ENCODE measurements at places on chromosomes 2 and 18. TPM values are rescaled to one million over a fixed set of nuclear protein-coding genes. Genes with fewer than 3 reads are reported as not detected.

Gene BMPR2
- total RNA-seq, result 18.3 TPM

Gene RTKN
- 13.5 TPM for total RNA-seq

Gene CERKL
- total RNA-seq, result under 0.01 TPM

Gene UGT1A4
- total RNA-seq, result not detected

Gene LIMS4
- 8.1 TPM for total RNA-seq

Gene C2orf80
- total RNA-seq, result not detected

Gene RNF181
- total RNA-seq, result 230 TPM

Gene BCL11A
- total RNA-seq, result 0.19 TPM

All from regular cardiac myocyte (primary cell).